ENCODE measurements at places on chromosomes 5 and 9.

- no peak for DNase-seq
These were observed 26.9 kb downstream of the TICAM2 start for GRCh38 chr5:115575167-115576070.

DNA sequence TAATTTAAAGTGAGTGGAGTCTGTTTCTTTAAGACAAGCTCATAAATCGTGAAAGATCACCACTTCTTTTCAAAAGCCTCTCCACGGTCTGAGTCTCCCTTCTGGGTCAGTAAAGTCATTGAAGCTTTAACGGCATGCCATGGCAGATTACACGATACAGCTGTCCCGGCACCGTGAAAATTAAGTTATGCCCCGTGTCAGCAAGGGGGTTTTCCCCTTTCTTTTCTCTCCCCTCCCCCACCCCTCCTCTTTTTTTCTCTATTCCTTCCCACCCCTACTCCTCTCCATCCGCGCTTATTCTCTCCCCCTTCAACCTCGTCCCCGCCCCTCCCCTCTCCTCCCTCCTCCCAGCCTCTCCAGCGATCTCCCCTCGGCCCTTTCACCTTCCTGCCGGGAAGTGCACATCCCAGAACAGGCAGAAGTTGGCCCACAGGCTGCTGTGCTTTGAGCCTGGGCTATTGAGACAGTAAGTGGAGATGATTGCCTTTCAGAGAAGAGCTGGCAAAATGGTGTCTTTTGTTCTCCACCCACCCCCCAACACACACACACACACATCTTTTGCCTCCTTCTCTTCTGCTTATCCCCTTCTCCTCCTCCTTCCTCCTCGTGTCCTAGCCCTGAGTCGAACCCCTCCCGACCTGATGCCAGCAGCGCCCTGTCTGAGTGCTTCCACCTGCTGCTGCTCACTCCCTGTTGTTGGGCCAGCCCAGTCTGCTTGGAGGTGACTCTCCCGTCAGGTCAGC, 44.1 kb downstream of the GAS1 start:
- no peak for DNase-seq

DNA sequence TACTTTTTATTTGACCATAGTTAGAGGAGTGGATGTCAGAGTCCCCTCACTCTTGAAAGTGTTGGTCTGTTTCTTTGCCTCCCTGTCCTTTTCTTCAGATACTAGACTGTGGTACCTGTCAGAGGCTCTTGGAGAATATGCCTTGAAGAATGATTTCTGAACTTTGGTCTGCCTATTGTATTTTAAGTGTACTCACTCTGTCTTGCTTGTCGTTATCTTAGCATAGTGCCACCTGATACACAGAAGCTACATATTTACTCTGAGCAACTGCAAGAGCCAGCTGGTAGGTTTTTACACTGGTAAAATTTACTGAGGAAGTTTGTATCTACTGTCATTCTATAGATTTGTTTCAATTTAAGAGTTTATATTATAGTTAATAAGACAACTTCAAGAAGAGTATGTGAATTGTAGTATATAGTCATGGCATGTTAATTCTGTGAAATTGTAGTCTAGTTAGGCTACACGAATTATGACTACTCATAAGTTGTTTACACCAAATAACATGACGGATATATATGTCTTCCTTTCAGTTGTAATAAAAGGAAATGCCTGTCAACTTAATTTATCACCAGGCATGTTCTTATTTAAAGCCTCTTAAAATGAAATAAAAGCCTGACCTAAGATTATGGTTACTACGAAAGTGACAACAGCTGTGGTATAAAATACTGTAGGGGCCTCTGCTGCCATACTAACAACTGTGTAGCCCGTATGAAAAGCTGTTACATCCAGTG, 201.7 kb downstream of the KDM4C start:
- DNase-seq = no peak

- DNase-seq = no peak
These were observed 157.7 kb upstream of the SLC12A2 start for GRCh38 chr5:127925916-127926315.

- no peak for DNase-seq
These were observed 136.4 kb downstream of the MCTP1 start for GRCh38 chr5:95148453-95148852.

GRCh38 chr5:143226361-143226760, 177.1 kb downstream of the NR3C1 start:
- DNase-seq = no peak

DNA sequence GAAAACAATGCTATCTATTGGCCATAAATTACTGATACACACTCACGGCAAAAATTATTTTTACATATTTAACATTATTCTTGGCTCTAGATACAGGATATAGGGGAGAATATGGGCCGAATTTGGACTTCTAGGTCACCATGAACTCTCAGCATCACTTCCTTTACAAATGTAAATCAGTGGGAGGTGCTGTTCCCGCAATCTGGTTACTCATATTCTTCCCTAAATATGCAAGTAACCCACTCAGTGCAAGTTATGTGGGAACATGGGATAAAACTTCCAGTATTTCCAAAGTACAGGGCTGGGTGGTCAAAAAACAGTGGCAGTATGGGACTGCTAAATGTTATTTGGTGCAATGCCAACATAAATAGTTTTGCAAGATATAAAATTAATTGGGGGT, 145.6 kb downstream of the PPP2R2B start:
- DNase-seq = no peak

DNA sequence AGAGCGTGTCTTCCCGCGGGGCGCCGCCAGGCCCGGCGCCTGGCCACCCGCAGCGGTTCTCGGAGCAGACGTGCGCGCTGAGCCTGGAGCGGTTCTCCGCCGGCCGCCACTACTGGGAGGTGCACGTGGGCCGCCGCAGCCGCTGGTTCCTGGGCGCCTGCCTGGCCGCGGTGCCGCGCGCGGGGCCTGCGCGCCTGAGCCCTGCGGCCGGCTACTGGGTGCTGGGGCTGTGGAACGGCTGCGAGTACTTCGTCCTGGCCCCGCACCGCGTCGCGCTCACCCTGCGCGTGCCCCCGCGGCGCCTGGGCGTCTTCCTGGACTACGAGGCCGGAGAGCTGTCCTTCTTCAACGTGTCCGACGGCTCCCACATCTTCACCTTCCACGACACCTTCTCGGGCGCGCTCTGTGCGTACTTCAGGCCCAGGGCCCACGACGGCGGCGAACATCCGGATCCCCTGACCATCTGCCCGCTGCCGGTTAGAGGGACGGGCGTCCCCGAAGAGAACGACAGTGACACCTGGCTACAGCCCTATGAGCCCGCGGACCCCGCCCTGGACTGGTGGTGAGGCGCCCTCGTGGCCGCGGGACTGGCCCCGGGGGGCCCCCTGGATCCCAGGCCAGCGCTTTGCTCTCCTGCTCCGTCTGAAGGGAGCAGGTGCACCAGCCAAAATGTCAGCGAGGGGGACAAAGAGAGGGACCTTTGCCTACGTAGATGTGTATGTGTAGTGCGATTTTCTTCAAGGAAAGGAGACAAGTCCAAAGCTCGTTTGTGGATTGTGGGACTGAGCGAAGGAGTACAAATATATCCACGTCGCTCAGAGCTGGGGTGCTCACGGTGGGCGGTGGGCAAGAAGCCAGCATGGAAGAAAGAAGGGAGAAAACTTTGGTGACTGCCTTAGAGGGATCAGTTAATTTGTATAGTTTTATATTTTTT, 19.5 kb downstream of the BTNL9 start:
- DNase-seq = no peak

DNA sequence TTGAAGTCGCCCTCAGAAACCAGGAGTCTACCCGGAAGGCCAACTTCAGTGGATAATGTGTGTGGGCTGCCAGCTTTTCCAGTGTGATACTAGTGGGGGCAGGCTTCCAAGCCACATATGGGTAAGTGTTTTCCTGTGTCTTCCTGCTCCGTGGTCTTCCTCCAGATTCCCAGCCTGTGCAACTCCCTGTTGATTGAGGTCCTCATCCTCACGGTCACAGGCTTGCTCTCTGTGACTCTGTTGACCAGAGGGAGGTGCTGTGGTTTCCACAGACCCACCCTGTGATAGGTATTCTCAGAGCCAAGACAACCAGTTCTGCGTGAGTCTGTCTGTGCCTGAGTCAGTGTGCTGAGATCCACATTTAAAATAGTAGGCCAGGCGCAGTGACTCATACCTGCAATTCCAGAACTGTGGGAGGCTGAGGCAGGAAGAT, 388.0 kb upstream of the IRX2 start:
- DNase-seq = no peak

DNA sequence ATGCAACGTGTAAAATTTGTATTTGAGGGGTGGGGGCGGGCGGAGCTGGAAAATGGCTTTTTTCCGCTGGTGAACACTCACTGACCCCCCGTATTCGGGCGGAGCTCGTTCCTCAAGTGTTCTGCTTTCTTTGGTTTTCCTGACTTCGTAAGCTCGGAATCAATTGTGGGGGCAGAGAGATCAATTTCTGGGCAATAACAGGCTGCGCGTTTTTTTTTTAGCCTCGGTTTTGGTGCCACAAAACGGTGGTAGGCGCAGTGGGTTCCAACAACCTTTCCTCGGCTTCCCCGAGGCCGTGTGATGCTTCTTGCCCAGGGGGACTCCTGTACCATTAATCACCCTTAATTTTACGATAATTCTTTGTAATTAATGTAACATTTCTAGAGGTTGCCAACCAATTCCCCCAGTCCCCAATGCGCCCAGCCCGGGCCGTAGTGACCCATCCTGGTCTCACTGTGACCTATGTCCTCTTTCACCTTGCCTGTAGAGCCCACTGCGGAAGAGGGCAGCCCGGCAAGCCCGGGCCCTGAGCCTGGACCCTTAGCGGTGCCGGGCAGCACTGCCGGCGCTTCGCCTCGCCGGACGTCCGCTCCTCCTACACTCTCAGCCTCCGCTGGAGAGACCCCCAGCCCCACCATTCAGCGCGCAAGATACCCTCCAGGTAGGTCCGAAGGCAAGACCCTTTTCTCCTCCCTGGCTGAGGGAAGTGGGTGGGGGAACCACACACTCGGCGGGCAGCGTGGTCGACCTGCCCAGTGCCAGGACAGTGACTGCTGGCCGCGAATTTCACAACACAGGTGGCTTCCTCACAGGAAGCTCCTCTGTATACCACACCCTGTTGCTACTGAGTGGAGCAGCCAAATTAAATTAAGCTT, 3.7 kb downstream of the NR4A3 start:
- DNase-seq = no peak

DNA sequence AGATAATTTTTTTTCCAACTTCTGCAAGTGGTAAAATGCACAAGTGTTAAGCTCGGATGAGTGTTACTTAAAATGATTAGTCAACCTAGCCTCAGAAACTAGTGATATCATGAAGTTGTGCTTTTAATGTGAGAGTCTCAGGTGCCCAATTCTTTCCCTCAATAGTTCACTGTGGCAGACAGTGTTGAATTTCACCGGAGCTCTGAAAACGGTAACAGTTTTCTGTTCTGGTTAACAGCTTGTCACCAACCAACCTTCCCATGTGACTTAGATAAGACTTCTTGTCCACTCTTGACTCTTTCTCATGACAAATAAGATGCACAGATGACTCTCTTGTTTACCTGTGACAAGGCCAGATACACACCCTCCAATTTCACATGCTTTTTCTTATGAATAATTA, 125.5 kb downstream of the OSTF1 start:
- no peak for DNase-seq

GRCh38 chr5:53031695-53032096, 42.5 kb downstream of the ITGA2 start:
- DNase-seq = no peak

GRCh38 chr9:20811872-20812271, 127.8 kb downstream of the FOCAD start:
- no peak for DNase-seq

DNA sequence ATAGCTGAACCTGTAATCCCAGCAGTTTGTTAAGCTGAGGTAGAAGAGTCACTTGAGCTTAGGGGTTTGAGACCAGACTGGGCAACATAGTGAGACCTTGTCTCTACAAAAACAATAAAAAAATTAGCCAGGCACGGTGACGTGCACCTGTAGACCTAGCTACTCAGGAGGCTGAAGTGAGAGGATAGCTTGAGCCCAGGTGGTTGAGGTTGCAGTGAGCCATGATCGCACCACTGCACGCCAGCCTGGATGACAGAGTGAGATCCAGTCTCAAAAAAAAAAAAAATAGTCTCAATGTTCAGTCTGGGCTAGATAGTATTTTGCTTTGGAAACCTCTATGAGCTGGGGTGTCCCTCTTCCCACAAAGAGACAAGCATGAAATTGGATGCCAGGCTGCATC, 51.9 kb upstream of the IQGAP2 start:
- no peak for DNase-seq

DNA sequence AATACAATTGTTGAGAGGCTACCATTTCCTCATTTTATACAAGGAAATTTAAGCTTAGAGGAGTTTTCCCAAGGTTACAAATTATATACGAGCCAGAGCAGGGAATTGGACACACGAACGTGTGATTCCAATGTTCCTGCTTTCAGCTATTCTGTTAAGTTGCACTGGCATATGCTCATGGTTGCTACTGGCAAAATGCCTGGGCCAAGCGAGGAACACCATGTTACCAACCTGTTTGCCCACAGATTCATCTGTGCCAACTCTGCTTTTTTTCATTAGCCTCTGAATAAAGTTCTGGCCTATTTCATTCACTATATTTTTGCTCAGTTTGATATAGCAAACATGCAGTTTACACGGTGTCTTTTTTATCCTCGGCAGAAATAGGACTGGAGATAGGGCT, 5.1 kb upstream of the C5orf46 start:
- no peak for DNase-seq

DNA sequence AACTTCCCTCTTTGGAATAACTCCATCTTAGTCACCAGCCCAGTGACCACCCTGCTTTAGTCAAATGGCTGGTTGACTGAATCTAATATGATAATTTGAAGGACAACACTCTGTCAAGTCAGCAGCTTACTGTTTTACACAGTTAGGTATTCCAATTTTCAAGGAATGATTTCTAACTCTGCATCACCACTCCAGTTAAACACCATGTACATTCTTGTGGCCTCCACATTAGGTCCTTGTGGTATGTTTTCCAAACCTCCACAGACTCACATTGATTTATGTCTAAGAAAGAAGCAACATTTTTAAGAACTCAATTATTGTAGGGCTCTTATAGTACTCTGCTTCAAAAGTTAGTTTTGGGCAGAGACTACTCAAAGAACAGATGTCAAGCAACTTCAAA, 110.7 kb downstream of the TLE1 start:
- no peak for DNase-seq

- no peak for DNase-seq
These were observed 60.8 kb upstream of the KLF9 start for GRCh38 chr9:70475211-70475610.

GRCh38 chr9:92954886-92955285, 7.6 kb downstream of the FGD3 start:
- DNase-seq = no peak

GRCh38 chr9:96148634-96149532, 153.1 kb downstream of the HSD17B3 start:
- no peak for DNase-seq

DNA sequence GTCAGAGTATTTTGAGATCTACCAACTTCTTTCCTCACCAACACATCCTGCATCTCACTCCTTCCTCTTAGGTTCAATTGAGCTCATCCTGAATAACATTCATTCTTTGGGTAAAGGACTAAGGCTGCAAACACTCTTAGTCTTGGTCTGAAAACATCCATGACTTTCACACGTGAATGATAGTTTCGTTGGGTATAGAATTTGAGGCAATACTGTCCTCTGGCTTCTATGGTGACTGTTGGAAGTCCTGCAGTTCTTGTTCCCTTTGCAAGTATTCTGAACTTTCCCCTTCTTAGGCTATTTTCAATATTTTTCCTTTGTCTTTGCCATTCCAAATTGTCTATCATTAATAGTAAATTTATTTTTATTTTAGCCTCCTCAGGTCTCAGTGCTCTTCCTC, 185.4 kb downstream of the ROR2 start:
- DNase-seq = no peak

All from activated CD8-positive, alpha-beta memory T cell treated with anti-CD3 and anti-CD28 coated beads for 1 hour (primary cell).